Stimulated activated naive CD4-positive, alpha-beta T cell (primary cell): ENCODE measurements at places on chromosomes 5 and 9.

DNA sequence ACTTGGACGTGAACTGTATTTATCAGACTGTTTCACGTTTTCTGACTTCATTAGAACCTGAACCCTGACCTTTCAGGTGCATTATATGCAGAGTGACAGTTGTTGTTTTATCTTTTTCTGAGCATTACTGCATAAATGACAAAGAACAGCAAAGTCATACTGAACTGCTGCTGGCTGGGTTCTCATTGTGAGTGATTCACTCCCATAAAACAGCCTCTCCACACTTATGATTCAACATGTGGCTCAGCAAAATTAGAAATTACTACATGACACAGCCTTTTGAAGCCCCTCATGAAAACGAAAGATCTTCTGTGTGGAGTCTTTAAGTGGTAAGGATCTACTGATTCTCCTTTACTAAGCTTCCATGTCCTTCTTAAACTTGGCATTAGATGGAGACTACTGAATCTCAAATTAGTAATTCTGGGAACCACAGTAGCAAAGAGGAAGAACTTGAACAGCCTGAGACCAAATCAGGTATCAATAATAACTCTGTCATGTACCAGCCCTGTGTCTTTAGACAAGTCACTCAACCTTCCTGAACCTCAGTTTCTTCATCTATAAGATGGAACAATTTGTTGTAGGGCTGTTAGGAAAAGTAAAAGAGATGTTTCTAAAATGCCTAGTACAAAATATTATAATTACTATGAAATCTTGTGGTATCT is 172.3 kb upstream of the GNA14 start:
- DNase-seq: no peak

- no peak for DNase-seq
These were observed 262.8 kb downstream of the CDH10 start for GRCh38 chr5:24381861-24382489.

GRCh38 chr5:167881041-167881440 is 410.4 kb upstream of the WWC1 start:
- no peak for DNase-seq

DNA sequence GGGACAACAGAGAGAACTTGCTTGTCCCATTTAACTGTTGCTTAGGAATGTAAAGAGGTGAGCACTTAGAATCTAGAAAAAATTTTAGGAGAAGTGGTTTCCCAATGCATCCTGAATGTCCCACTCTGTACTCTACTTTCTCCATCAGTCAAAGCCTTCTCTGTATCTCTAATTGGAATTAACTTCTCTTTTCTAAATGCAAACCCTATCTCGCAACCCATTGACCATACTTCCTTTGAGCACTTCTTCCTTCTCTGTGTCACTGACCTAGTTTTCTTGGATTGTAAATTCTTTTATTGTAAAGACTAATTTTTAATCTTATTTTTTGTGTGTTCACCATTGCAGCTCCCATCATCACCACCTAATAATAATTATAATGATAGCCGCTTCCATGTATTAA is 33.3 kb downstream of the ADRB2 start:
- DNase-seq: no peak

DNA sequence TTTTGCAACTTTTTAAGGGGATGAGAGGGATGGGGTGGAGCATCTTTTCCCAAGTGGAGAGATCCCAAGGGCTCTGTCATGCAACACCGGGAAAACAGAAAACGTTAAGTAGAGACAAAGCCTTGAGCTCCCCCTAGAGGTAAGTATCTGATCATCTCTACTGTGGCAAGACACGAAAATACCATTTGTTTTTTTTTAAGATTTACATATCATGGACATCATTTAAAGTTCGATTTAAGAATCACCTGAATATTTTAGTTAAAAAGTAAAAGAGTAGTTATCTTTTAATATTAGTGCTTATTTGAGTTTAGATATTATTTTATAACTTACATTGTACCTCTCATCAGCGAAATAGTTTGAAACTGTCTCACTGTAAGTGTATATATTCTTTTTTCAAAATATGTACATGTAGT is 200.4 kb downstream of the LRRC70 start:
- DNase-seq: no peak

GRCh38 chr5:160466889-160467554 is 45.4 kb downstream of the PTTG1 start:
- DNase-seq: no peak

- no peak for DNase-seq
These were observed 251.4 kb downstream of the GLIS3 start for GRCh38 chr9:4048441-4048840.

GRCh38 chr5:149240354-149240998 is 31.2 kb upstream of the AFAP1L1 start:
- DNase-seq: peak; percentile 91

DNA sequence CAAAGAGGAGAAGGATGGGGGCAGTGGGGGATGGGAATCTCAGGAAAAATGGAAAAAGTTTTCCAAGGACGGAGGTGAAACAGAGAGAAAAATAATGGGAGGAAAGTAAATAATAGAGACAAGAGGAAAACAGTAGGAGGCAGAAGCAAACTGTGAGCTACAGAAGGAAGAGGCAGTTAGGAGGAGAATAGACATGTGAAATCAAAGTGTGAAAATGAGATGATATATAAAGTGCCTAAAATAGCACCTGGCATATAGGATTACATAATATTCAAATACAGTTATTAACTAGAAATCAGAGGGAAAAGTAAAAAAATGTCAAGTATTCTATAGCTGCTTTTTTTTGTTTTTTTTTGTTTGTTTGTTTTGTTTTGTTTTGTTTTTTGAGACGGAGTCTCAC is 44.0 kb upstream of the PLIN2 start:
- DNase-seq: no peak

DNA sequence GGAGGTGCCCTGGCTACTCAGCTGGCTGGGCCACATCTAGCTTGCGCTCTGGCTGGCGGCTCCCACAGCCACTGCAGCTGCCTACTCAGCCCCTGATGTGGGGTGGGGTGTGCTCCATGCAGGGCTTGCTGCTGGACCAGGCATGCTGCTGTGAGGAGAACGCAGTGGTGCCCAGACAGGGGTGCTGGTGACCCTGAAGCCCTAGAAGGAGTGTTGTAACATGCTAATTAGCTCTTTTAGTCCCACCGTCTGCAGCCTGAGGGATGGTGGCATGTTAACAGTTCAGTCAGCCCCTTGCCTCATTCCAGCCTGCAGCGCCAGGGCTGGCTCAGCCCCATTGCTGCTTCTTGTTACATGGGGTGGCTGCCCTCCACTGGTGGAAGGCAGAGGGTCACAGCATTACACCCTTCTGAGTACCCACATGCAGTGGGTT is 642.3 kb downstream of the DMRTA1 start:
- no peak for DNase-seq

- no peak for DNase-seq
These were observed 171.5 kb downstream of the NXNL2 start for GRCh38 chr9:88706193-88707113.

DNA sequence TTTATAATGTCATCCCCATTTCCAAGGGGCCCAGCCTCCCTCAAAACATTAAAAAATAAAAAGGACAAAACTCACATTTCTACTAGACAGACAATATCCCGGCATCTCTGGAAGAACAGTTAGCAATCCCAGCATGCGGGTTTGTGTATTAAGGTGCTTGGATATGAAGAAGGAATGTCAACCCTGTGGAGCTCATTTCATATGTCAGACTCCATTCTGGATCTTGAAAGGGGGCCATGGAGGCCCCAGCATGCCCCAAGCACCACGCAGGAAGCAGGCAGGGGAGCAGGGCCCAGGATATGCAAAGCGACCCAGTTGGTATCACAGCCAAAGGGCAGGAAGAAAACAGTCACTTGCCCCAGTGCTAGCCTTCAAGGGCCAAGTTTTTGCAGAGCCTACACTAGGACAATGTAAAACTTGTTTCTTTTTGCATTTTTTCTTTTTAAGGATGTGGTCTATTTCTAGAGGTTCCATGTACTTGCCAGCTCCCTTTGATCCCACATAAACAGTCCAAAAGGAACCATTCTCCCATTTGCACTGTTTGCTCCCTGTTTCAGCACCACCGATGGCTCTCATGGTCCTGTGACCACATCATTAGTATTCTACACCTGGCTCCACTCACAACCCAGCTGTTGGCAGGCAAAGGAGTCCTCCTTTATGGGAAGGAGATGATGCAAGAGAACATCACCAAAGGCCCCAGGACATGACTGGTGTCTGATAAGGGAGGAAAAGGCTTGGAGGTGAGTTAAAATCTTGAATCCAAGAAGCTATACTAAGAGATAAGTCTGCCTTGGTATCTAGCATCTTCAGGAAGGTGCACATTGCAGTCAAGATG is 58.3 kb downstream of the FGF1 start:
- DNase-seq: no peak

GRCh38 chr5:132202711-132203463 is 24.8 kb downstream of the P4HA2 start:
- DNase-seq: no peak

DNA sequence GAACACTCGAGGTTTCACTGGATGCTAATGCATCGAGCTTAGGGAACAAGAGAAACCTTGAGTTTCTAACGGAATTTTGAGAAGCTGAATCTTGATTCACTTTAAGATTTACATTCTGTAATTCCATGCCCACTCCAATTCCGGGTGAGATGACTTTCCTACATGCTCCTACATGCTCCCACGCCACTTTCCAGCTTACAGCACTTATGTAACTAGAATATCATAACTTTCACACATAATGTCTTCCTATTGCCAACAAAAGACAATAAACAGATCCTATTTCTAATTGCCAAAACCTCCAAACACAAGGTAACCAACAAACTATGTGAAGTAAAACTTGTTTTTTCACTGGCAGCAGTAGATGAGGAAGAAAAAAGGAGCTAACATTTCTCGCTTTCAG is 72.9 kb downstream of the ECPAS start:
- no peak for DNase-seq

DNA sequence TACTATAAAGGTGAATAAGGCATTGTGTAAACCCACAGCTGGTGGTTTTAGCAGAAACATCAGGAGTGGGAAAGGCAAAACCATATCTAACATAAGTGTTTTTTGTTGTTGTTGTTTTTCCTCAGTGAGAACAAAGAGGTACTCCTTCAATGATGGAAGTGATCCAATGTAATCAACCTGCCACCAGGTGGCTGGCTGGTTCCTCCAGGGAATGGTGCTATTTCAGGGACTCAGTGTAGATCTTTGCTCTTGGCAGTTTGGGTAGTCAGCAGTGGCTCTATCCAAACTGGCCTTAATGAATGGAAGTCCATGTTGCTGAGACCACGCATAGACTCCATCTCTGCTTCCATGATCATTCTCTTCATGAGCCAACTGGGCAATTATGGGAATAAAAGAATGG is 10.8 kb downstream of the DMRTA1 start:
- DNase-seq: no peak

DNA sequence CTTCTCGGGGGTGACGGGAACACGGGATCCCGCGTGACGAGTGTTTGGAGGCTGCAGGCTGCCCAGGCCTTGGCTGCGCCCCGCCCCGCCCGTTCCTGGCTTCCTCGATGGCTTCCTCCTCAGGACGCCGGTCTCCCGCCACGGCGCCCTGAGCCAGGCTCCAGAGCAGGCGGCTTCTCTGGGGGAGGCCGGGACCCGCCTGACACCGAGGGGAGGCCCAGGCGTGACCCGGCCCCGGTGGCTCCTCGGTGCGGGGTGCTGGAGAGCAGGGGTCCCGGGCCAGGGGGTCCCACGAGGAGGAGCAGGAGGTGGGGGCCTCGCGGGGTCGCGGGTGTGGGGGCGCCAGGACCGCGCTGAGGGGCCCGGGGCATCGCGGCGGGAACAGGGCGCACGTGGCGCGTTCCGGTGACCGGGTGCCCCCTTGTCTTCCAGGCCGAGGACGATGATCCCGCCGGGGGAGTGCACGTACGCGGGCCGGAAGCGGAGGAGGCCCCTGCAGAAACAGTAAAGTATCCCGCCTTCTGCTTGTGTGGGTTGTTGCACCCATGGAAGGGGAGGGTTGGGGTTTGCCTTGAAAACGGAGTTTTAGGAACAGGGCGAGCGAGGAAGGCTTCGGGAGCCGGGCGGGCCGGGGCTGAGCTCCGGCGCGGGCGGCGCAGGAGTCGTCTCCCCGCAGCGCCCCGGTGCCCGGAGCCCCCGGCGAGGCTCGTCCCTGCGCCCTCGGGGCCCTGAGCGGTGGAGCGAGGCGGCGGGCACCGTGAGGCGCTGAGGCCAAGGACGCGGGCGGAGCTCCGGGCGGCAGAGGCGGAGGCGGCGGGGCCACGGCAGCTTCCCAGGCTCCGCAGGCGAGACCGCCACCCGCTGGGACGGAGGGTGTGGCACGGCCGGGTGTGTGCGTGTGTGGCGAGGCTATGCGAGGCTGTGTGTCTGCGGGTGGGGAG is 22.2 kb downstream of the AHRR start:
- no peak for DNase-seq

- DNase-seq: no peak
These were observed 69.9 kb downstream of the DAPK1 start for GRCh38 chr9:87567571-87567970.

- DNase-seq: no peak
These were observed 60.3 kb upstream of the PTGER4 start for GRCh38 chr5:40619421-40619820.

- DNase-seq: no peak
These were observed 1188.0 kb upstream of the CDH9 start for GRCh38 chr5:28226407-28226806.

DNA sequence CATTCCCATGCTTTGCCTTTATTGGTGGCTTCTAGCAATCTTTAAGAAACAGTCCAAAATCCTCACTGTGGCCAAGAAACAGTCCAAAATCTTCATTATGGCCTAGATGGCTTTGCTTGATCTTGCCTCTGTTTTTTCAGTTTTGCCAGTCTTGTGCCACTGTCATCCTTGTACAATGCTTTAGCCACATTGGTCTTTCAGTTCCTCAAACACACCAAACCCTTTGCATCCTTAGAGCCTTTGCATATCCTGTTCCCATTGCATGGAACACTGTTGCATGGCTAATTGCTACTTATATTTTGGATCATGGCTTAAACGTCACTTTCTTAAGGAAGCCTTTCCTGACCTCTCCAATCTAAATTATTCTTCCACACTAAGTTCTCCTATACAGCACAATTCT is 22.1 kb downstream of the MRRF start:
- no peak for DNase-seq

DNA sequence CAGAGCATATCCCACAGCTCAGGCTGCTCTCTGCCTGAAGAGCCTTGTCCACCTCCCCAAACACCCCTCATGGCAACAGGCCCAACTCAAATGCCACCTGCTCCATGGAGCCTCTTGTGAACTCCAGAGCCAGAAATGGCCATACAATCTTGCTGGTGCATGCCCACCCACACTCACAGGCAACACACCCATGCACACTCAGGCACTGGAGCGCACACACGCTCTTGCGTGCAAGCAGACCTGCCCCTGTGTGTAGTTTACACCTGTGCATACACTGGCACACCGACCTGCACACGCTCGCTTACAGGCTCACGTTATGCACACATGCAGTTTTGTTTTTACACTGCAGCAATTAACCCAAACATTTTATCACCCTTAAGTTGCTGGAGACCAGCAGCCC is 40.0 kb downstream of the HRH2 start:
- no peak for DNase-seq

- DNase-seq: no peak
These were observed 121.0 kb downstream of the NREP start for GRCh38 chr5:111635916-111636570.

GRCh38 chr9:133712221-133713100 is 25.7 kb downstream of the SARDH start:
- no peak for DNase-seq
